T-helper 1 cell (primary cell): ENCODE measurements at places on chromosomes 2 and 18.

GRCh38 chr2:101815739-101816391, 118.4 kb downstream of the MAP4K4 start:
- no peak for DNase-seq

DNA sequence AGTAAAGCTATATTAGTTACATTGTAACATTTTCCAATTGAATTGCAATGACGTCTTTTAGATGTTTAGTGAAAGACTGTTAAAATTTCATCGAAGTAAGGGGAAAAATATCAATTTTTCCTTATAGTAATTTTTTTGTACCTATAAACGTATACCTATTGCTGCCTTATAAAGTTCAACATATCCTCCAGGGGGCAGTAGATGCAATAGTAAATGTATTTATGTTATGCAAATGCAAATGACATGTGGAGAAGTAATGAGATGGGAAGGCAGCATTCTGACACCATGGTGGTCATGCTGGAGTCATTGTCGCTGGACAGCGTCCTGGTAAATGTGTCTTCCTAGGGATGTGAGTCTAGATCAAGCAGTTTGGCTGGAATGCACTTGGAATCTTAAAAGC, 38.7 kb downstream of the MSTN start:
- DNase-seq = no peak

GRCh38 chr2:171889808-171890207, 4.2 kb downstream of the SLC25A12 start:
- no peak for DNase-seq

DNA sequence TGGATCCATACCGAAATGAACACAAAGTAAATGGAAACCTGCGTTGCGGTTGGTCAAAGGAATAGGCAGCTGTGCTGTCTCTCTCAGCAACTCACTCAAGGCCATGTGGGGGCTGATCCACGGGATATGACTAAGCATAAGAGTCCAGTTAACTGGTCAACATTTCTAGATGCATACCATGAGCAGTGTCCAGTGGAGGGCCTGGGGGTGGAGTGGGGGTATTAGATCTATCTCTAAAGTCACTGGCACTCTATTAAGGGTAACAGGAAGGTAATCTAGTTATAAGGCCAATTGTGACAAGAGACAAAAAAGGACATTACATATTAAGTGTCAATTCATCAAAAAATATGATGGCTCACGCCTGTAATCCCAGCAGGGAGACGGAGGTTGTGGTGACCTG, 136.8 kb downstream of the TTC32 start:
- no peak for DNase-seq

DNA sequence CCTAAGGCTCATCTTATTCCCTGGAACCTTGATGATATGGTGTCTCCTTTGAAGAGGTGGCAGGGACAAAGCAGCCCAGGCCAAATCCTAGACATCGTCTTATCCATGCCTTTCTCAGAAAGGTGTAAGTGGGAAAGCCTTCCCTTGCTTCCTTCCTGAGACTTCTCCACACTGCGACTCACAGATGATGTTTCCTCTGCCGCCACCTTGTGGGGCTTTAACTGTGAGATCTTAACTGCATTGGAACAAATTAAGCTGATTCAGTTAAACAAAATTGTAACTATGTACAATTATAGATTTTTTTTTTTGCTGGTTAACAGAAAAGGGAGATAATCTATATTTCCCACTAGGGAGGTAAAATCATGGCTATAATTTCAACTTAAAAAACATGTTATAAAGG, 10.0 kb upstream of the GCA start:
- DNase-seq = peak; percentile 18

DNA sequence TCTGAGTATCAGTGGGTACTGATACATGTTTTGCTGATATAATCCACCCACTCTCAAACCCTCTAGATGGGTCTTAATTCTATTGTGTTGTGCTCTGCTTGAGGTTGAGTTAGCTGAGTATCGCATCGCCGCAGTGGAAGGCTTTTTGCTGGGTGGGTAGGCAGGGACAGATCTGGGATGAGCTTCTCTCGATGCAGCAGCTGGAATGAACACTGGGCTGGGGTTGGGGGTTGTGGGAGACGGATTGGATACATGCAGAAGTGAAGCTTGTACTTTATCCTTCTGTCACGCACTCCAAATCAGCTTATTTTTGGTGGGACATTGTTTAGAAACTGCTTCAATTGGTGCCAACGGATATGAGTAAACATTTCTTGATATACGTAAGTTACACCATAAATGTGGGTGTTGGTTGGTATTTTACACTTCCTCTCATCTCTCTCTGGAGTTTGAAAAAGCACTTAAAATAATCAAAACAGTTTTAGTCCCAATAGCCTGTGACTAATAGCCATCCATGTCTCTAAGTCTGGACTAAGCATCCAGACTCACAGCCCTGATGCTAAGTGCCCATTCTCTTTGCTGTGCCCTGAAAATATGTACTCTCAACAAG, 107.1 kb downstream of the POLE4 start:
- no peak for DNase-seq

GRCh38 chr2:138267161-138267901, 234.2 kb upstream of the SPOPL start:
- peak; percentile 3 for DNase-seq

- DNase-seq = no peak
Measured at GRCh38 chr18:57445488-57446319, 10.5 kb downstream of the ONECUT2 start.

DNA sequence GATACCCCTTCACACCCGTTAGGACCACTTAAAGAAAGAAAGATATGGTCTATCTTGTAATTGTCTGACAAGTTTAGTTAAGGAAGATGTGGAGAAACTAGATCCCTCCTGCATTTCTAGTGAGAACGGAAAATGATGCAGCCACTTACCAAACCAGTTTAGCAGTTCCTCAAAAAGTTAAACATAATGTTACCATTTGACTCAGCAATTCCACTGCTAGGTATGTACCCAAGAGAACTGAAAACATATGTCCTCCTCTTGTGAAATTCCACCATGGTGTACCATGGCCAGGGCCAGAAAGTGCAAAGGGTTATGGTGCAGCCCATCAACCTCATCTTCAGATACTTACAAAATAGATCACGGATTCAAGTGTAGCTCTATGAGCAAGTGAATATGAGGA, 79.0 kb upstream of the ID2 start:
- DNase-seq = no peak

DNA sequence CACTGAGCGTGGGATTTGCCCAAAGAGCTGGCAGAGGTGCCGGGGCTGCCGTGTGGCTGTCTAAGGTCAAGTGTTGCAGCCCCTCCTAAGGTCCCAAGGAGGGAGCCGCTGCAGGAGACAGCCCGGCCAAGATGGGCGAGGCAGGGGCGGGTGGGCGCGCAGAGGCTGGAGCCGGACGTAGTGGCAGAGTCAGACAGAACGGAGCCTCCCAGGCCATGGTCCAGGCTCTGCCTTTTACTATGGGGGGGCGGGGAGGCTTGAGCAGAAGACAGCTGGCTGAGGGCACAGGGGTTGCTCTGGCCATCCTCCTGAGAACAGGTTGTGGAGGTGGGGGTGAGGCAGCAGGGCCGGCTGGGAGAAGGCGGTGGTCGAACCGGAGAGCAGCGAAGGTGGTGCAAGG, 27.5 kb upstream of the PRLH start:
- DNase-seq = no peak

DNA sequence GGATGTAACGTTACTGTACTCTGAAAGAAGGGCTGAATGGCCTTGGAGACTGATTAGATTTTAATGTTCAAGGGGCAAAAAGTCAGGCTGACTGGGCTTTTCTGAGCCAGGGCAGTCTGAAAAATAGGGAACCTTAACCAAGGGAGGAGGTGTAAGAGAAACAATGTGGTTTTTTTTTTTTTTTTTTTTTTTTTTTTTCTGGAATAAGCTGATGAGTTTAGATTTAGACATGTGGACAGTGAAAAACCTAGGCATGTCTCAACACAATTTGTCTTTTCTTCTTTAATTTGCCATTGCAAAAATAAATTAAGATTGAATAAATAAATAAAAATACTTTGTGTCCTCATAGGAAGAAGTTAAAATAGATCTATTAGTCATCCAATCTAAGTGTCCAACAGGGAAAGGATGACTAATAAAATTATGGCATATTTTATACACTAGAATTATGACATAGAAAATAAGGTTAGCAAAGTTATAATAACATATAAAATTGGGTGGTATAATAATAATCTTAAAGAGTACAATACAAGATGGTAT, 237.6 kb upstream of the TRIB2 start:
- no peak for DNase-seq

DNA sequence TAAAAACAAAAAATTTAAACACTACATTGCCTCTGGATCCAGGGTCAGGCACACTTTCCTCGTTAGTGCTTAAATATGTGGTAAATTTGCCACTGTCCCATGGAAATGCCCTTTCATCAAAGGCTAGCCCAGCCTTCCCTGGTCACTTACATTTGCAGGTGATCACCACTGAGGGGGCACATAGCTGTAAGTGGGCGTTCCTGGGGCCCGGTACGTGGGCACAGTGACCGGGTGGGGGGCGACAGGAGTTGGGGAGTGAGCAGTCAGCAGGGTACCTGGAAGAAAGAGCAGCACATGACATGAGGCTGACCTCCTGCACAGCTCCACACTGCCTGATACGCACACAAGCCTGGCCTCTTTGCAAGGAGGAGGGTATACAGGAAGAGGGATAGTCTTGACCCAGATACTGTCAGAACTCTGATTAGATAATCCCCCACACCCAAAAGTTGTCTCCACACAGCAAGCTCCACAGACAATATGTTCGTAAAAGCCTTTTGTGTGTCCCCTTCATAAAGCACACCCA, 40.5 kb downstream of the FAM168B start:
- DNase-seq = no peak

DNA sequence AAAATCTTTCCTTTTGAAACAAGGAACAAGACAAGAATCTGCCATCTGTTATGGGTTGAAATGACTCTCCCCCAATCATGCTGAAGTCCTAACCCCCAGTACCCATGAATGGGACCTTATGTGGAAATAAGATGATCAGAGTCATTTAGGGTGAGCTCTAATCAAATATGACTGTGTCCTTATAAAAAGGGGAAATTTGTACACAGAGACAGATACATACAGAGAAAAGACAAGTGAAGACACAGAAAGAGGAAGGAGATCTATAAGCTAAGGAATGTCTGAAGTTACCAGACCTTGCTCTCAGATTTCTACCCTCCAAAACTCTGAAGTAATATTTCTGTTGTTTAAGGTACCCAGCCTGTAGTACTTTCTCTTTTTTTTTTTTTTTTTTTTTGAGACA, 15.7 kb downstream of the TGFBRAP1 start:
- no peak for DNase-seq

DNA sequence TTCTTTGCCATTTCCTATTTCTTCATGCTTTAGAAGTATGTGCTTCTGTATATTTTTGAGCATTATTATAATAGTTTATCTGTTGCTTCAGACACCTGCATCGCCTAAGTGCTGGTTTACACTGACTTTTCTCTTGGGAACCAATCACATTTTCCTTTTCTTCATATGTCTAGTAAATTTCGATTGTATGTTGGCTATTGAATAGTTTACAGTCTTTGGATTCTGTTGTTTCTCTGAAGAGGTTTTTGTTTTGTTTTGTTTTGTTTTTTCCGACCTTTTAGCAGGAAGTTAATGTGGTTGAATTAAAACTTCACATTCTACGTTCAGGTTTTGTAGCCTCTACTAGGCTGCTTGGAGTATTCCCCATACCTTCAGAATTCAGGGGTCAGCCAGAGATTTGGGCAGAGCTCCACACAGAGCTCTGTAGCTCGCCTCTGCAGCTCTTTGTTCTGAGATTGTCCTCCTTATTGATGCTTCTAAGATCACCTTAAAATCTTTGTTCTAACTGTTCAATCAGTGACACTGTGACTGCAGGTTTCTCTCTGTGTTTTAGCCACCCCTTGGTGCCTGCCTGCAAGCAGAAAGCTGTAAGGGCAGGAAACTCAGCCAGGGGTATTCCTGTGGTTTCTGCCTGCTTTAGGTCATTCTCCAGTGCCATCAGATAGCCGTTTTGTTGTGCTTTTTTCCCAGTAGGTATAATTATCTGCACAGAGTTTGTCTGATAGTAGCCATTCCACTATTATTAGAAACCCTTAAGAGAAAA, 83.4 kb downstream of the FAM168B start:
- no peak for DNase-seq

- no peak for DNase-seq
Measured at GRCh38 chr2:207532676-207533075, 2.9 kb downstream of the CREB1 start.

DNA sequence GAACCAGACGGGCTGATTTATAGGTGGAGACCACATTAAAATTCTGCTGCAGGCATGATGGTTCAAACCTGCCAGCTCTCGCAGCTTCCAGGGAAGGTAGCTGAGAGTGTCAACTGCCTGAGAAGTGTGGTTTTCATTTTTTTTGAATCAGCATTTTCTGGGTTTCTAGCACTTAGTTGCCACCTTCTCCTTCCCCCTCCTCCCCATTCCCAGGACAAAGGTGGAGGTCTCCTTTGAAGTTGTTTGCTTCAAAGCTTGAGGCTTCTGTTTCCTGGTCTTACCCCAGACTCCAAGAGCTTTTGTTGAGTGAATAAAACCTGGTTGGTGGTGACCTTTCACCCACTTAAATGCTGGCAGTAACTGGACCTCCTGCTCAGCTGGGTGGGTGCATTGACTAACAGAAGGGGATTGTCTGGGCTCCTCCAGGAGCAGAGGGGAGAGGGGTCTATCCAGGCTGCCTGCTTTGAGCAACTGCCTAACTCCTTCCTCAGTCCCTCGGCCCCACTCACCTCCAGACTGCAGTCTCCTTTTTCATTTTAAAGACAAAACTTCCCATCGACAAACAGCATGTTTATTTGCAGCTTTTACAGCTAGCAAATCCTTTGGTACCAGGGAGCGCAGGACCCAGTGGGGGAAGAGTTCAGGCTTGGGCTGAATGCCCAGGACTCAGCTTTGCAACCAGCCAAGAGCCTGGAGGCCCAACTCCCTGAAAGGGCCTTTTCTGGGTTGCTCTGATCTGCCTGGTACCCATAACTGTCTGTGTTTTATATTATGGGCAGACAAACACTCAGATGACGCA, 3.5 kb downstream of the RHOB start:
- no peak for DNase-seq

GRCh38 chr2:220499225-220499624, 871.8 kb downstream of the SLC4A3 start:
- DNase-seq = no peak

DNA sequence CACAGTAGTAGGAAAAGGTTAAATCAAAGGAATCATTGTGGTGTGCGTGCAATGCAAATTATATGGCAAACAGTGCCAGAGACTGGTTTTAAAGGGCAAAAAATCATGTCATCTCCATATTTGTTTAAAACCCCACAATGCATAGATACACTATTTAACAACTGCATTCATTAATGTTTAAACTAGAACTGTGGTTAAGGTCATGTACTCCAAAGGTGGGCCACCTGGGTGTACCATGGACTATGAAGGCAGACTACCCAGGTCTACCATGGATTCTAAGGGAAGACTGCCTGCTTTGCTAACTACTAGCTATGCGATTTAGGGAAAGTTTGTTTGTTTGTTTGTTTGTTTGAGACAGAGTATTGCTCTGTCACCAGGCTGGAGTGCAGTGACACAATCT, 356.3 kb downstream of the ZEB2 start:
- DNase-seq = no peak

- DNase-seq = no peak
Measured at GRCh38 chr2:68475110-68475509, 7.7 kb downstream of the APLF start.
